Activated CD4-positive, alpha-beta T cell treated with anti-CD3 and anti-CD28 coated beads, Interleukin-2, amount 10 ng/mL, durations not matched to agents 7 days and 5 days (primary cell): ENCODE measurements at places on chromosomes 12 and 14. TPM values are rescaled to one million over a fixed set of nuclear protein-coding genes. Genes with fewer than 3 reads are reported as not detected.

Gene NCOR2
- 96.4 TPM for total RNA-seq

Gene VSIG10
- total RNA-seq = 6.4 TPM

Gene KNTC1
- 136 TPM for total RNA-seq

Gene TCP11L2
- 20.9 TPM for total RNA-seq

Gene CCDC197
- total RNA-seq = not detected

Gene CLEC7A
- not detected for total RNA-seq

Gene SLC38A1
- 219 TPM for total RNA-seq

DNA sequence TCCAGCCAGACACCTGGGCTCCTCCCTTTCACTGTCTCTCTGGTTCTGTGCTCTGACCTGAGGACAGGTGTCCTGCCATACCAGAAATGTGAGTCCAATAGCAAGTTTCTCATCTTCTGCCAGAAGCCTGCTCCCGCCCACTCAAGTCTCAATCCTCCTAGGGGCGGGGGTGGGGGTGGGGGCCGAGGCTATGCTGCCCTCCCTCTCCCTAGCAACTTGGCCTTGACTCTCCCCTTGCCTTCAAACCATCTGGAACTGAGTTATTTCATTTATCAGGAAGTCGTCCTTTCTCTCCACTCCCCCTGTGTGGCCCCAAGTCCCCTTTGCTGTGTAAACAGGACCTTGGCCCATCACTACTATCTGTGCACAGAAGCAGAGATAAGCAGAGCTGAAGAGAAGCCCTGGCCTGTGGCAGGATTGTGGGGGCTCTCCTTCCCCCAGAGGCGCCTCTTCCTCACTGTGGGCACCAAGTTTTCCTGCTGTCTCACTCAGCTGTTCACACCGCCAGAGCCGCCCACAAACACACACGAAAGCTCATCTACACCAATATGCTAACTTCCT is 117.1 kb downstream of the DPF3 start:
- DNase-seq = no peak

DNA sequence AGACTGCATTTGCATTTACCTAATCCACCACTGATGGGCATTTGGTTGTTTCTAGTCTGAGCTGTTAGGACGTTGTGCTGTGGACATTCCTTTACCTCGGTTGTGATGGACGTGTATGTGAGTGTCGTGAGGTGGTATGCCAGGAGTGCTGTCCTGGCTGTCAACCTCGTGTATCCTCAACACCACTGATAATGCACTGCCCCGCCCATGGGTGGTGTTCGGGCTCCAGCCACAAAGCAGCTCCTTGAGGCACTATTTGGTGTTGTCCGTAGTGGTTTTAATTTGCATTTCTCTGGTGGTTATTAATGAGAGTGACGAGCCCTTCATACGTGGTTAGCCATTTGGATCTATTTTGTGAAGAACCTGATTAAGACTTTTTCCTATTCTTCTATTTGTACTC is 87.6 kb downstream of the PPP2R5C start:
- no peak for DNase-seq

- DNase-seq = no peak
Measured at GRCh38 chr14:93744176-93744575, 44.1 kb downstream of the PRIMA1 start.

DNA sequence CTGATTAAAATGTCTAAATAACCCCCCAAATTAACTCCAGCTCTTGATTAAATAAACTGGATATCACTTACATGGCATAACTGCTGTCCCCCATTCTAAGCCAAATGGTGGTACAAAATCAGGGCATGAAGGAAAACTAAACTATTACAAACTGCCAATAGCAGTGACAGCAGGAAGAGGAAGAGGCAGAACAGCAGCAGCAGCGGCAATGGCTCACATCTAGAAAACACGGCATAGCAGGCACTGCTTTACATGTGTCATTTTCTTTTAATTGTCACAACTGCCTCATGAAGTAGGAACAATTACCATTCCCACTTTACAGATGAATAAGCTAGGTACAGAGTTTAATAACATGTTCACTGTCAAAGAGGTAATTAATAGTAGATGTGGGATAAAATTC is 92.0 kb downstream of the EPS8 start:
- no peak for DNase-seq

DNA sequence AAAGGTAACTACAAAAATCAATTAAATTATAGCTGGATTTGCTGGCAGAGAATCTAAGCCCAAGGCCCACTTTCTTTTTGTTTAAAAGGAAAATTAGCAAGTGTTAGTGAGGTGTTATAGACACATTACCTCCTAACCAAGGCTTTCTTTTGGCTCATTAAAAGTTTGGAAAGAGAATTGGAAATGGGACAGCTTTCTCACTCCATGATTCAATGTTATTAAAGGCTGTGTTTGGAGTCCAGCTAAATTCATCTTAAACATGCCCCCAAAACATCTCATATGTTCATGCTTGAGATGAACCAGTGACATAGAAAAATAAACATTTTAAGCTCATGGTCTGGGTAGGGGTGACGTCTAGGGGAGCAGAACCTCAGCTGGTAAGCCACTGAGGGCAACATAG is 13.4 kb upstream of the PGF start:
- no peak for DNase-seq

- no peak for DNase-seq
Measured at GRCh38 chr14:24321212-24321975, 10.1 kb downstream of the LTB4R start.

GRCh38 chr14:22549981-22550673 is 38.9 kb downstream of the DAD1 start:
- peak; percentile 71 for DNase-seq

DNA sequence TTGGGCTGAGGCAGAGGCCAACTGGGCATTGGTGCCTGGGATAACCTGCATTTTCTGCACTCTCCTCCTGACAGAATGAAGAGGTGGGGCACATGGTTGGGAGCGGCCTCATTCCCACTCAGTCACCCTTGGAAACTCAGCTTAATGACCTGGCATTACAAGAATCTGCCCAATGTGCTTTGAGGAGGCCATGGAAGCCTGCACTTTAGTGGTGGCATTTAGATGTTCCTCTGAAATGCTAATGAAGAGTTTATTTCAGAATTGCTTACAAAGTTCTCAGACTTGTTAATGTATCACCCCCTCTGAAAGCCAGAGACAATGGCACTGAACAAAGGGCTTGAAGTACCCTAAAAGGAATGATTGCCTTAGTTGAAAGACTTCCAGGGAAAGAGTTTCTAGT is 71.4 kb upstream of the PARP11 start:
- no peak for DNase-seq

DNA sequence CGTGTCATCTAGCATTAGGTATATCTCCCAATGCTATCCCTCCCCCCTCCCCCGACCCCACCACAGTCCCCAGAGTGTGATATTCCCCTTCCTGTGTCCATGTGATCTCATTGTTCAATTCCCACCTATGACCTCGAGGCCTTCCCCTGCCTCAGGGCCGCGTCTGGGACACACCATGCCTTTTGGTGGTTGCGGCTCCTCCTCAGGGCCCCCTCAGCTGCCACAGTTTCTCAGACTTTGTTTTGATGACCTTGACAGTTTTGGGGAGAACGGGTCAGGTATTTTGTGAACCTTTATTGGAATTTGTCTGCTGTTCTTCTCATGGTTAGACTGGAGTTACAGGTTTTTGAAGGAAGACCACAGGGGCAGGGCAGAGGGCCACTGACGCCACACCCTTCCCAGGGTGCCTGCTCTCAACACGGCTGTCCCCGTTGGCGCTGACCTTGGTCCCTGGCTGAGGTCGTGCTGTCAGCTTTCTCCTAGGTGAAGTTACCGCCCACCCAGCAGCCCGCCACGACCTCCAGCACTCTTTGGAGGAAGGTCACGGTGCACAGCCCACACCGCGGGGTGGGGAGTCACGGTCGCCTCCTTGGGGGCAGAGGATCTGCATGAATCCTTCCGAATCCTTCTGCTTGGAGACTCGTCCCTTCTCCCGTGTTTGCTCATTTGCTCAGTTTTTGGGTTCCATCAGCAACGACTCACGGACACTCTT is 130.5 kb downstream of the KIF26A start:
- no peak for DNase-seq

GRCh38 chr14:63896278-63896720 is 43.5 kb downstream of the SYNE2 start:
- DNase-seq = no peak

- no peak for DNase-seq
Measured at GRCh38 chr12:104748790-104749189, 209.3 kb downstream of the SLC41A2 start.

DNA sequence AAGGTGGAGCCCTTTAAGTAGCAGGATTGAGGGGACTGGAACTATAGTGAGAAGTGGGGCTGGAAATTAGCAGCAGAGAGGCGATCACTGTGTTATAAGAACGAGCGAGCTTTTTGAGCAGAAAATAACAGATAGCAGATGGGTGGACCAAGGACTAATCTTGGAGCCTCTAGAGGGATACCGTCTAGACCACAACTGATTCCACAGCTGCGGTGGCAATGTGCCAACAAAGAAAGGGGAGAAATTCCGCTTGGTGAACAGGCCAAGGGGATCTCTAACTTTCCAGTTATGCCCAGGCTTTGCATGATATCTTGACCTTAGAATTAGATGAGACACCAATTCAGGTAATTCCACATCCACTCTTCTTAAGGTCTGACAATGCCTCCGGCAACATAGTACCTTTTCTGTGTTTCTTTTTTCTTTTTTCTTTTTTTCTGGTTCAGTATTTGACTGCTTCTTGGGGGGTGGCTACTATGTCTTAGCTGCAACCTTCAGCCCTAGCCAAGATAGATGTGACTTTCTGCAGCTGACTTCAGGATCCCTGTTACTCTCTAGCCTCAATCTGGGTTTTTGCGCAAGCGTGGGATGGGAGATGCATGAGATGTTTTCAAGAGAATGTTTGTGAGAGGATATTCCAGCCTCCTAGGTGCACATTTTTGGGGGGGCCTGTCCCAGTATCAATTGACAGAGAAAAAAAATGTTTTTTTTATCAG is 143.4 kb upstream of the CPSF6 start:
- DNase-seq = no peak

GRCh38 chr12:20132818-20133217 is 235.5 kb upstream of the PDE3A start:
- DNase-seq = no peak

- DNase-seq = no peak
Measured at GRCh38 chr14:88154926-88155325, 150.0 kb downstream of the GPR65 start.

DNA sequence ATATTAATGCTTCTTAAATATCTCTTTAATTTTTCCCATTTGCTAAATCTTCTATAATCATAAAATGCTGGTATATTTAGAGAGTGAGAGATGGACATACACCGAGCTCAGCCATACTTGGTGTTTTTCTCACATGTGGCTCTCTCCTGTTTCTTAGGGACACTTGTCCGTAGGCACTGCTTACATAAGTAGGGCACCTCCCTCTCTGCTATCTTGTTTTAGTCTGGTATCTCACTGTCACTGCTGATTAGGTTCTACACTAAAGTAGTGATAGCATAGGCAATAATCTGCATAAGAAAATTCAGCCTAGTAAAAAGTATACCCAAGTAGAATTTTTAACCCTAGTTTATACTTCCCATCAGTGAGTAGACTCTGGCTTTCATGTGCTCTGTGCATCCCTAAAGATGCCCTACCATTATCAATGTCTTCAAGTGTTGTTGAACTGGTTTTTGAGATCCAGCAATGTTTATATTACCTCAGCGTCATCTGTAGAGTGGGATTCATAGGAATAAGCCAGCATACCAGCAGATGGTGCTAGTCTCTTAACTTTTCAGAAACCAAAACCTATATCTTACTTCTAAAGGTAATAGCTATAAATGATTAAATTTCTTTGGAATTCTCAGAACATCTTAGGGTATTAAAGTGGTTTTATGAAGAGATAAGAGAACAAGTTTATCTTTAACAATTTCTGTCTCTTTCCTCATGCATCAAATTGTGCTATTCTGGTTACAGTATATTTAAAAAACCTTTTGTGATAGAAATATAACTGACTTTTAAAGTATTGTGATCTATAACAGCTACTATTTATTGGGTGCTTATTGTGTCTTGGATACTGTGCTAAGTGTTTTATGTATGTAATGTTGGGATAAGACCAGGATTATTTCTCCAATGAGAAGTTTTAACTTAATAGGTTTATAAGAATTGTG is 32.9 kb downstream of the ARID2 start:
- DNase-seq = peak; percentile 15

- DNase-seq = no peak
Measured at GRCh38 chr12:109944561-109945359, 44.7 kb downstream of the TCHP start.

DNA sequence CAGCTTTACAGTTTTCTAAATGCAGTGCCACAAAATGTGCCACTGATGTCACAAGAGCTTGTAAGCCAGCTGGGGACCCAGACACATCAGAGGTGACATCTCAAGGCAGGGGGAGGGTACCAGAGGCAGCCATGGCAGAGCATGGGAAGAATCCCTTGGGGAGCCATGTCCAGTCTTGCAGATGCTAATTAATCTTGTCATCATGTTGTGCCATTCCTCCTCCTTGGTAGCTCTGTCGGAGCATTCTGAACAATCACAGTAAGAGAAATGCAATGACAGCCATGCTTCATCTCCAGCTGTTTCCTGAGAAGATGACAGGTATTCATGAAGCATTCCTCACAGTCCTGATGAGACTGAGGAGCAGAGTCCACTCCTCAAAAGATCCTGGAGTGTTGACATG is 287.9 kb downstream of the RPAP3 start:
- no peak for DNase-seq

DNA sequence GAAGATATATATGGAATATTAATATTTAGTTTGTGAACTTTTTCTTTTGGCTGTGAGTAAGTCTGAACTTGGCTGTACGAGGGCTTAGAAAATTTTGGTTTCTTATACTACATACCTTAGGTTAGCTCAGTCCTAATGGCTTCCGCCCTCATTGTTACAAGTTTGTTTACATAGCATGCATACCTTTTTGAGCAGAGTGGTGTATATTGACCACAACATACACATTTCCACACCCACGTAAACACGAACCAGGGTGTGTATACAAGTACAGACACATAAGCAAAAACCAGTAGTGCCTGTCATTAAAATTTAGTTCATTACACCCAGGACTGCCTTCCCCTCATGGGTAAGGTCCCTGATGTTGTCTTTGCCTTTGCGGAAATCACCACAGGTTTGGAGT is 230.2 kb upstream of the RGS6 start:
- no peak for DNase-seq

DNA sequence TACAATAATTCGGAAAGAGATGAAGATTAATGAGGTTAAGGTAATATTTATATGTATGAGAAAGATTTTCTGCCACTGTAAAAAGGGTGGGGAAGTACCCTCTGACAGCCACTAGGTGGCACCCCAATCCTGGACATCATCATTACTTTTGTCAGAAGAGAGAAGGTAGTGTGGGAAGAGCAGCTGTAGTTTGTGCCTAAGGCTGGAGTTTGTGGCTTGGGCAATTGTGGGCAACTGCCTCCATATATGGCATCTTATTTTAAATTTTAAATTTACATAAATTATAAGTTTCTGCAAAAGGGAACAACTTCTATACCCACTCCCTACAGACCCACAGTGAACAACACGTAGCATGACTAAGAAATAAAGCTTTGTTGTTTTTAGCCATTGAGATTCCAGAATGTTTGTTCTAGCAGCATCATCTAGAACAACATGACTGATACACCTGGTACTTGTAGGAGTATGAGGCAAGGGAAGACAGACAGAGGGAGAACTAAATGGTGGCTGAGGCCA is 34.4 kb upstream of the SYCP3 start:
- peak; percentile 77 for DNase-seq
